ENCODE measurements at places on chromosomes 2 and 18.

GRCh38 chr2:174322746-174323145 lies 12.0 kb upstream of the SP9 start:
- no peak for DNase-seq

GRCh38 chr2:191664823-191665677 lies 12.9 kb upstream of the NABP1 start:
- no peak for DNase-seq

DNA sequence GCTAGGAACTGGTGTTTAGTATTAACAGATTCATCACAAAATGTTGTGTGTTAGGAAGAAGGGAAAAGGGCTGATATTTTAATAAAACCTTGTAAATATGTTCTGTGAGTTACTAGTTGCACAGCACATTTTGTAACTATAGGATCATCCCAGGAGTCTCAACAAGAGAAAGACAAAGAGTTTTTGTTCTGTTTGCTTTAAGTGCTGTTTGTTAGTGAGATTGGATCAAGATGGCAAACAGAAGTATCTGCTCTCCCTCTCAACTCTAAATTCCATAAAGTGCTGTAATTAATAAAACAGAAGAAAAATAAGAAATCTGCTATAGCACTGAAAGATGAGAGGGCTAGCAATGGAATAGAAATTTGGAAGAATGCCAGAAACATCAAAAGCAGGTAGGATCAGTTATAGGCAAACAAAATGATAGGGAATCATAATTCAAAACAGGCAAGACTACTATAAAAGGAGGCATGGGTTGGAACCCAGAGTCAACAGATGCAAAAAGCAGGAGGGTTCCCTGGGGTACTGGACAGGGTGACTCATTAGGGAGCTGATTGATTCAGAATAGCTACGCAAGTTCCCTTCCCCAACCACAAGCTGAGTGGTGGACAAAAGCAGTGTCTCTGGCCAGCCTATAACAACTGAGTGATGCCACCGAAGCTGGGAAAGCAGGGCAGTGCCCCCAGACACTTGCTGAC lies 75.8 kb downstream of the DYNC1I2 start:
- DNase-seq: no peak

DNA sequence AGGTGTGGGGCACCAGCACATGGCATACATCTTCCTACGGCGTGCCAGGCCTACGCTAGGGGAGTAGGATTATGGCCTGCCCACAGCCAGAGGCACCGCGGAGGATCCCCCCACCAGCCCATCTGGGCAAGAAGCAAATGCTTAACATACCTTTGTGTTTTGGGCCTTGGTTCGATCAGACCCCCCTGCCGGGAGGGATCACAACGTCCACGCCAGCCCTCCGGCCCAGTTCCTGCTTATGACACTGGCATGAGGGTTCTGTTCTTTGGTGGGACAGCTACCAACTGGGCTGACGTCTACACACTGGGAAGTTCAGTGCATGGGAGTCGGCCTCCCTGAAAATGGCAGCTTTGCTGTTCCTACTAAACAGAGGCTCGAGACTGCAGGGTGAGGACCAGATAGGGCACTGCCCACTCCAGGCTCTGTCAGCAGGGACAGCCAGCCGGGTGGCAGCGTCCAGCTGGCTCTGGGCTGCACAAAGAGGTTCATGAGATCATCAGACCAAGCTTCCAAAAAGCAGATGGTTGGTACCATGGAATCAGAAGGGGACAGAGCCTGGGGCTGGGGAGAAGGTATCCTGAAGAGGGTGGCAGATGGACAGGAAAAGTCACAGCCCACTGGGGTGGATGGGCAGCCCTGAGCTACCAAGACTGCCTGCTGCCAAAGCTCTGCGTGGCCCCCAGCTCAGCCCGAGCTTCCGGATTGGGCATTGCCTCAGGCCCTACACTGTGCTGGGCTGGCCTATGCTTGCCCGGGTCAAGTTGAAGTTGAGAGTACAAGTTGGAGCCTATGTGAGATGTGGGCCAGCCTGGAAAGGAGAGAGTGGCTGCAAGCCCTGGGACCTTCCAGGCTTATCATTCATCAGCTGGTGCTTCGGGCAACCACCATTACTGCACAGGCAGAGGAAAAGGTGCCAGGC lies 61.7 kb upstream of the TEX51 start:
- DNase-seq: no peak

DNA sequence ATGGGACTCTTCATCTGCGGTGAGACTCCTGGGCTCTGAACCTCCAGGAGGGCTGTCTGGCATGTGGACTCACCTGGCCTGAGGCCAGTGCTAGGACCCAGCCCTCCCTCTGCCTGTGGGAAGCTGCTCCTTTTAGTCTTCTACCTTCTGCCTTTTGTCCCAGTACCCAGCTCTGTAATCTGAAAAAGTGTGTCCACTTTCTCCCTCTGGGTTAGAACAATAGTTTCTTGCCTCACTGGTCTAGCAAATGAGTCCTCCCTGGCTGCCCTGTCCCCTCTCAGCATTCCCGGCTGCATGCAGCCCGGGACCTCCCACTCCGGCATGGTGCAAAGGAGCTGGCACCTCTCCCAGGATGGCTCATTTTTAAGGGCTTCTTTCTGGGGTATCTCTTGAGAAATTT lies 25.9 kb downstream of the GKN2 start:
- no peak for DNase-seq

GRCh38 chr2:191622374-191623320 lies 55.3 kb upstream of the NABP1 start:
- no peak for DNase-seq

GRCh38 chr2:240469239-240469636 lies 33.8 kb downstream of the GPC1 start:
- peak; percentile 15 for DNase-seq

DNA sequence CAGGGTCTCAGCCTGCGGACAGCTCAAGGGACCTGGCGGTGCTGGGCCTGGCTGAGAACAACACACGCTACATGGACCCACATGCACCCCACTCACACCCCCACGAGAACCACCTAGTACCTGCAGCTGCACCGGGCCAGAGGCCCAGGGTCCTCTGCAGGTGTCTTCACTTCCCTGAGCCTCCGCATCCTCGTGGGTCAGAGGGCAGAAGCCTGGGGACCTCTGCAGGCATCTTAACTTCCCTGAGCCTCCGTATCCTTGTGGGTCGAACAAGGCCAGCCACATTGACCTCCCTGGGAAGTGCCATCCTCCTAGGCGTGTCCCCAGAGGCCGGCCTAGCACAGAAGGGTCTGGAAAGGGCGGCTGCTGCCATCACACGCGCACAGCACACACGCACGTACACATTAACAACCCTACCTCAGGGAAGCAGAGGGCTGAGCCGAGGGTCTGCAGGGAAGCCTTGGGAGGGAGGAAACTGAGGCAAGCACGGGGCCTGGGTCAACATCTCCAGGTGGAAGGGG lies 62.5 kb upstream of the HPCAL1 start:
- DNase-seq: peak; percentile 13

GRCh38 chr2:134479696-134480330 lies 225.9 kb downstream of the MGAT5 start:
- no peak for DNase-seq

DNA sequence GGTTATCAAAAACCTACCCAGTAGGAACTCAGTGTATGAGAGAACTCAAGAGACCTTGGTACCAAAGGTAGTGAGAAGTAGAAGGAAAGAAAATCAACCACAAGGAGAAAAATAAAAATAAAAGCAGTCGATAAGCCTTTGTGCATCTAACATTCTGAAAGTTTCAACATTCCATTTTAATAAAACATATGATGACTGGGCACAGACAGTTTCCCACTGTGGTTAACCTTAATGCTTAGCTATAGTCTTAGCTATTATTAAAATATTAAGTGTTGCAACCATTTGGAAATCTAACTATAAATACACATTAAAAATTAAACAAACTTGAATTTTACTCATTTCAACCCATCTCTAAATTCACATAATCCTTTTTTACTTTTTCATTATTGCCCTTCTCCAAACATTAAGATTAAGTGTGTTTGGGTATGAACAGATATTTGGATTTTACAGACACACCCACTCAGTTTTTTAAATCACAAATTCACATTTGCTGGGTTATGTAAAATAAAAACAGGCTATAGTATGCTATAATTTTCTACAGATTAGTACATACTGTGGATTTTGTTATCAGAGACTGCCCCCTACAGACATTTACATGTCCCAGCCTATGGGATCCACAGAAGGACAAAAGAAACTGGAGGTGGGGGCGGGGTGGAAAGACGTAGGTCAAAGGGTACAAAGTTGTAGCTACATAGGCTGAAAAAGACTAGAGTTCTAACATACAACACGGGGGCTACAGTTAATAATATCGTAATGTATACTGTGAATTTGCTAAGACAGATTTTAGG lies 32.8 kb downstream of the SRBD1 start:
- no peak for DNase-seq

- no peak for DNase-seq
Observed at GRCh38 chr2:152658221-152658620, 59.0 kb downstream of the PRPF40A start.

- no peak for DNase-seq
Observed at GRCh38 chr2:9329497-9329896, 93.8 kb downstream of the ITGB1BP1 start.

GRCh38 chr2:215003001-215003400 lies 135.4 kb downstream of the ABCA12 start:
- DNase-seq: no peak

DNA sequence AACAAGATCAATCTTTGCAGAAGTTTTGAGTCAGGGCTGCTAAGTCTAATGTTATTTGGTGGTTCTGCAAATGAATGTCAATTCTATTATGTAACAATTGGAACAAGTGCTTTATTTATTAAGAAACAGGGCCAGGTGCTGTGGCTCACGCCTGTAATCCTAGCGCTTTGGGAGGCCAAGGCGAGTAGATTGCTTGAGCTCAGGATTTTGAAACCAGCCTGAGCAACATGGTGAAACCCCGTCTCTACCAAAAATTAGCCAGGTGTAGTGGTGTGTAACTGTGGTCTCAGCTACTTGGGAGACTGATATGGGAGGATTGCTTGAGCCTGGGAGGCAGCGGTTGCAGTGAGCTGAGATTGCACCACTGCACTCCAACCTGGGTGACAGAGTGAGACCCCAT lies 13.2 kb upstream of the RNF103 start:
- no peak for DNase-seq

GRCh38 chr2:119549241-119549640 lies 5.0 kb downstream of the CFAP221 start:
- DNase-seq: no peak

DNA sequence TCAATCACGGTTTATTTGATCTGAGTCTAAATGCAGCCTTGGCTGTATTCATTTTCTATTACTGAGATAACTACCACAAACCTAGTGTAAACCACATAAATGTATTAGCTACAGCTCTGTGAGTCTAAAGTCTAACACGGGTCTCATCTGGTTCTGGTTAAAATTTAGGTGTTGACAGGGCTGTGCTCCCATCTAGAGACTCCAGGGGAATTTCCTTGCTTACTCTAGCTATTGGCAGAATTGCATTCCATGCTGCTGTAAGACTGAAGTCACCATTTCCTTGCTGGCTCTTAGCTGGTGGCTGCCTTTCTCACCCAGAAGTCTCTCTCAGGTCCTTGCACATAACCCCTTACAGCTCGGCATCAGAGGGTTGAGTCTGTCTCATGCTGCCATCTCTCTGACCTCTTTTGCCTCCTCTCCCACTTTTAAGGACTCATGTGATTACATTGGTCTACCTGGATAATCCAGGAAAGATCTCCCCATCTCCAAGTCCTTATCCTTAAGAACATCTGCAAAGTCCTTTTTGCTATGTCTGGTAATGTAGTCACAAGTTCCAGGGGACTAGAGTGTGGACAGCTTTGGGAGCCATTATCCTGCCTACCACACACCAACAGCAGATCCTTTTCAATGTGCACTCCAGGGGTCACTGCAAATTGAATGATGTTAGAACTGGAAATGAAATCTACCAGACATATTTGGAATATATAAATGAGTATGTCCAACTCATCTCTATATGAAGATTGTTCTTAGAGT lies 207.0 kb upstream of the AGAP1 start:
- no peak for DNase-seq

DNA sequence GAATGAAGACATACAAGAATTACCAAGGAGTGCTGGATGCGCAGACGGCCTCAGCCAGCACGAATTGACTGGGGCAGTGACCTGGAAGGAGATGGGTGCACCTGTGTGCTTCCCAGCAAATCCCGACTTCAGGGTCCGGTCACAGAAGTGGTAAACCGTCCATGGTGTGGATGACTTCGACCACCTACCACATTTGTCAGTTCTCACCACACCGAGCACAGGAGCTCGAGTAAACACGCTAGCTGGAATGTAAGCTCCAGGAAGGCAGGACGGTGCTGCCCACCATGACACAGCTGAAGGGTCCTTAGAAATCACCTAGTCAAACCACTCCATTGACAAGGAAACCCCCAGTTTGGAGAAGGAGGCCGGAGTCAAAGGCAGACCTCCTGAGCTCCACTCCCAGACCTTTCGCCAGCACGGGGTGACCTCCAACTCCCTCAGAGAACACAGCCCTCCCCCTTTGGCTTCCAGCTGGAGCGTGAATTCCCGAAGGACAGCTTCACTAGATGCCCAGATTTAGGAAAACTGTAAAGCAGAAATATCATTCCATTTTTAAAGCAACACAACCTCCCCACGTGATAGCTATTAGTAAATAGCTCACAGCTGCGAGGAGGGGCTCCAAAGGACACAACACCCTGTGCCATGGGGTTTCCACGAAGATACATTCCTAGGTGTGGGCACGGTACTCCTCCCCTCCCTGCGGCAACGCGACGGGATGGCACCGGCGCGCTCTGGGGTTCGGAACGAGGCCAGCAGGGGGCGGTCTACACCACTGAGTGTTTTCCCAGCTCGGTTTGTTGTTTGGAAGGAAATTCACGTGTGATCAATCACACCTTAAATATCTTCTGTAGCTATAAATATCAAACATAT lies 34.1 kb upstream of the GNAL start:
- peak; percentile 65 for DNase-seq

DNA sequence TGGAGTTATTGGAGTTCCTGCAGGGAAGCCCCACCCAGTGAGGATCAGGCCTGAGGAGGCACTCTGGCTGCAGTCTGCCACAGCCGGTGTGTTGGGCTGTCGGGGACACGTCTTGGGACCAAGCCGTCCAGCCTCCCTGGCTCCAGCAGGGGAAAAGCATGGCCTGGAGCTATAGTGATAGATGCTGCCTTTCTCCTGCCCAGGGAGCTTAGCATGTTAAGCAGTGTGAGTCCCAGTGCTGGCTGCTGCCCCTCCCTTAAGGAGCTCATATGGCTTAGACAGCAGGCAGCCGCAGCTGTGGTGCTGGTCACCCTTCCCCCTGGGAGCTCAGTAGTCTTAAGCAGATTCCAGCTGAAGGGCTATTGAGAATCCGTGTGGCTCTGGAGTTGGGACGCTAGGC lies 78.9 kb downstream of the CERS6 start:
- DNase-seq: no peak

Data from mesothelial cell of epicardium (in vitro differentiated cells).